AG09309 (cell line): ENCODE measurements at places on chromosomes 11 and 22.
A peak's percentile ranks its signal among the peaks of the same experiment; 100 is the strongest.

DNA sequence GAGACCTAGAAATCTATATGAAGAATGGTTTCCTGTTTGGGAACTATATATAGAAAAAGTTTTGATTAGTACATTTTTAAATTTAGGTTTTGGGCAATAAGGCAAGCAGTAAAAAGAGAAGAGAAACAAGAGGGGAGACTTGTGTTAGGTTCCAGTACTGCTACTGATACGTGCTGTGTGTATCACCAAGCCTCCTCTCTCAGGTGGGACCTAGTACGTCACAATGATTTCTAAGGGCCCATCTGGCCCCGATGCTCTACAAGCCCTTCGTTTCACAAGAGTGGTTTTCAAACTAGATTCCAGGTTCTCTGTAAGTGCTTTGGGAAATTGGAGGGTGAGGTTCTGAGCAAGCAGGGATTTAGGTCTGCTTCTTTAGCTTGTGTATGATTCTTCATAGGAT lies 39.2 kb downstream of the USP35 start:
- no peak for DNase-seq

- no peak for DNase-seq
Measured at GRCh38 chr22:39148727-39149535, 3.5 kb downstream of the CBX7 start.

GRCh38 chr11:45181889-45182550 lies 35.6 kb downstream of the PRDM11 start:
- DNase-seq = no peak

- no peak for DNase-seq
Measured at GRCh38 chr11:33920838-33921613, 29.1 kb upstream of the LMO2 start.

GRCh38 chr22:45376009-45376408 lies 37.4 kb downstream of the SMC1B start:
- DNase-seq = no peak

DNA sequence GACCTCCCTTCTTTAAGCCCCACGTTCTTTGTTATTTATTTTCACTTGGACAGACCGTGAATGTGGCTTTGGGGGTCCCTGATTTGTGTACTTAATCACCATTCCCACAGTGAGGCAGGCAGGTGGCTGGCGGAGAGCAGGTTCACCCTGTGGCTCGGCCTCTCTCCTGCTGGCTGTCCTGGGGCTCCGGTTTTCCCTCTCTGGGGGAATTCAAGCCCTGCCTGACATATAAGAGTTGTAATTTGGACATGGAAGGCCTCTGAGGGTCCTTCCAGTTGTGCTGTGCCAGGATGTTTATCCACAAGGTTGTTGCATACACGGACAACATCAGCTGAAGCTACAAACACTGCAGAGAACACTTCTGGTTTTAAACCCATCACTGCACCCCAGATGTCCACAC lies 824.5 kb downstream of the TBC1D22A start:
- DNase-seq = no peak

DNA sequence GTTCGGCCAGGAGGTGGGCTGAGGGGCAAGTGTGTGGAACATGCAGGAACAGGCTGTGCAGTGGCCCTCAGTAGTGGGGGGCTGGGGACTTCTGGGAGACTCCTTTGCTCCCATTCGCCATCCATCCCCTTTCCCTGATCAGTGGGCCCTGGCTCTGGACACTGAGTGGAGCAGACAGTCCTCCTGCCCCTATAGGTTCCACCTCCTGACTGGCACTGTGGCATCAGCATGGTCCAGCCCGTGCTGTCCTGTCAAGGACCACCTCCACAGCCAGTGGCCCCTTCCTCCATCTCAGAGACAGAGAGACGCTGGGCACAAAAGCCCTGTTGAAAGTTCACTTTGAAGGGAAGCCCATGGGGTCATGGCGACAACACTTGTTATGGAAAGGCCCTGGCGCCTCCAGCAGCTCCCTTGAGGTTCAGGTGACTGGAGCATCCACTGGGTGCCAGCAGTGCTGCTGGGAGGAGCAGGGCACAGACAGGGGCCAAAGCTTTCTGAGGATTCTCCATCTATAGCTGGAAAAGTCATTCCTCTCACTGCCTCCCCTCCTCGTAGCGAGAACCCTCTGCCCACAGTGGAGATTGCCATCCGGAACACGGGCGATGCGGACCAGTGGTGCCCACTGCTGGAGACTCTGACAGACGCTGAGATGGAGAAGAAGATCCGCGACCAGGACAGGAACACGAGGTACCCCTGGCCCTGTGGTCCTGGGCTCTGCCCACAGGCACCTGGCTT lies 5.6 kb downstream of the DERL3 start:
- DNase-seq = no peak

DNA sequence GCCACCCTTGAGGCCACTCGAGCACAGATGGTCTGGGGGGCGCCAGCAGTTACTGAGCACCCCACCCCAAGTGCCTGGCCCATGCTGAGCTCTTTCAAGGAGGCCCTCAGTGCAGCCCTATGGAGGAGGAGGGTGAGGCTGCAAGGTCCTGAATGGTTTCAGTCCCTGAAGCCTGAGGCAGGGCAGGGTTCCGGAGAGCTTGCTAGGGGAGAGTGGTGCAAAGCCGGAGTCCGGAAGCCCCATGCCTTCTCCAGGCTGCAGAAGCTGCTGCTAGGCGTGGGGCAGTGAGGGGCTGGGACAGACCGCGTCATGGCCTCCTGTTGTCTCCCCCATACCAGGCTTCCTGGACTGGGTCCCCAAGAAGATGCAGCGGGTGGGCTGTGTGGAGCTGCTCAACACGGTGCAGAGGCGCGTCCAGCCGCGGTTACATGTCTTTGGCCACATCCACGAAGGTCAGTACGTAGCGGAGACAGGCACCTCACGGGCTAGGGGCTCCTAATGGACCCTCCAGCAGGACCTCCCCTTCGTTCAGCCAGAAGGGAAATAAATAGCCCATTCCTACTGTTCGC lies 90.6 kb downstream of the MPPED1 start:
- no peak for DNase-seq

GRCh38 chr11:62588966-62589637 lies 2.2 kb downstream of the TUT1 start:
- no peak for DNase-seq

DNA sequence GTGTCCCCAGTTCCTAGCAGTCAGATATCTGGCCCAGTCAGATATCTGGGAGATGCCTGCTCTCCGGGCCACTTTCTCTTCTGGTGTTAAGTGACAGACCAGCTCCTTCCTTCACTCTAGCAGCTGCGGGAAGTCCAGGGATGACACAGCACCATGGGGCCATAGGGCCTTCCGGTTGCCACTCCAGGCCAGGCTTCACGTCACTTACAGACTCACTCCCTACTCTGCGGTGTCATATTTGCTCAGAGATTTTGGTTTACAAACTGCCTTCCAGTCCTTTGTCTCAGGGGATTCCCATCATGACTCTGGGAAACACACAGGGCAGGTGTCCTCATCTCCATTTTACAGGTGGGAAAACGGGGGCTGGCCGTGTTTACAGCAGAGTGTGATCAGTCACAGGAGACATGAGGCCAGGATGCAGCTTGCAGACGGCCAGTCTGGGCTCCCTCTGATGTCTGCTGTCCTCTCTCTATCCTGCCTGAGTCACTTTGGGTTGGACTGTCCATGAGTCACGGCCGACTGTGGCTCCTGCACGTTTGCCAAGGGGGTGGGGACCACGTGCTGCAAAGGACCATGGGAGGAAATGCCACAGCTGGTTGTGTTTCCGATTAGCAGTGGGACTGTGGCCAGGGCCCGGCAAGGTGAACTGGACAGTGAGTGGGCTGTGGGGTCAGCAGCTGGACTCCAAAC lies 8.2 kb upstream of the TBC1D22A start:
- DNase-seq = peak; percentile 90

- no peak for DNase-seq
Measured at GRCh38 chr11:75330291-75330690, 21.2 kb downstream of the ARRB1 start.

DNA sequence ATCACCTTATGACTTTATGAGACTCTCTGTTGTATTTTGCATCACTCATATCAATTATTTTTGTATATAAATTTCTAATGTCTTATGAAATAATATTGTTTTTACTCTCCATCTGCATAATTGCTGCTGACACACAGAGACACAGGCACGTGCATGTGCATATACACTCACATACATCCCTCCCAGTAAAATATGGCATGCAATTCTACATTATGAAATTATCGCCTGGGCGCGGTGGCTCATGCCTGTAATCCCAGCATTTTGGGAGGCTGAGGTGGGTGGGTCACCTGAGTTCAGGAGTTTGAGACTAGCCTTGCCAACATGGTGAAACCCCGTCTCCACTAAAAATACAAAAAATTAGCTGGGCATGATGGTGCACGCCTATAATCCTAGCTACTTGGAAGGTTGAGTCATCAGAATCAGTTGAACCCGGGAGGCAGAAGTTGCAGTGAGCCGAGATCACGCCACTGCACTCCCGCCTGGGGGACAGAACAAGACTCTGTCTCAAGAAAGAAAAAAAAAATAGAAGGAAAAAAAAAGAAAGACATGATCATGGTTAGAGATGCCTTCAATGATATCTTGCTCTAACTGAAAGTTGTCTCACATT lies 96.7 kb upstream of the LUZP2 start:
- DNase-seq = no peak

DNA sequence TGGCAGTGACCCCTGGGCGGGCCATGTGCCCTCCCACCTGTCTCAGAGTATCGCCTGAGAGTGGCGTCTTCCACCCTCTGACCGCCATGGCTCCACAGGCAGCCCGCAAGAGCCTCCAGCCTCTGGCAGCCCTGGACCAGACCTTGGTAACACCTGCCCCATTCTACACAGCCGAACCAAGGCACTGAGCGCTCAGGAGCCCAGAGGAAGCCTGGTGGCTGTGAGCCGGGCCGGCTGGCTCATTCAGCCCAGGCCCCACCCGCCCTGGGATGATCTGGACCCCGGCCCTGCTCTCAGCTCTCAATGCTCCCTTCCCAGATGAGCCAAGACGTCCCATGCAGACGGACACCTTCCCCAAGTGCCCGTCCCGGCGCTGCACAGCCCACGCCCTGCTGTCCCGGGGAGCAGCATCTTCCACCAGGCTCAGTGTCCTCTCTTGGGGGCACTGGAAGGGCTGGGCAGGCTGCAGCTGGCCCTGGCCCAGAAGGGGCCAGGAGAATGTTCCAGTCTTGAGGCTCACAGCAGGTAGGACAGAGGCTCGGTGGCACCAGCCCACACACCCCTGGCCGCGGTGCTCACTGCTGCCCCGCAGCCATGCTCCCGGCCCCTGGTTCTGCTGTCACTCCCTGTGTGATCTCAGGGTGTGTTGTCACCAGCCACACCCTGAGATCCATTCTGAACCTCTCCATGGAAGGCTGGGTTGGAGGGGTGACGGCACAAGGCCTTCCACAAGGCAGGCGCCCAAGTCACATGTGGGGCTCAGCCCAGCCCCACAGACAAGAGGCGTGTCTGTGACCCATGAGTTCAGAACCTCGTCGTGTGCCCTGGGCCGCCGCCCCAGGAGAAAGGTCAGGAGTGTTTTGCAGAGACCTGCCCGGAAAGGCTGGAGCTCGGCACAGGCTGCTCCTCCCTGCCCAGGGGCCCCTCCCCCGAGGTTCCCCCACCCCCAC lies 24.2 kb upstream of the PPARA start:
- DNase-seq = no peak

DNA sequence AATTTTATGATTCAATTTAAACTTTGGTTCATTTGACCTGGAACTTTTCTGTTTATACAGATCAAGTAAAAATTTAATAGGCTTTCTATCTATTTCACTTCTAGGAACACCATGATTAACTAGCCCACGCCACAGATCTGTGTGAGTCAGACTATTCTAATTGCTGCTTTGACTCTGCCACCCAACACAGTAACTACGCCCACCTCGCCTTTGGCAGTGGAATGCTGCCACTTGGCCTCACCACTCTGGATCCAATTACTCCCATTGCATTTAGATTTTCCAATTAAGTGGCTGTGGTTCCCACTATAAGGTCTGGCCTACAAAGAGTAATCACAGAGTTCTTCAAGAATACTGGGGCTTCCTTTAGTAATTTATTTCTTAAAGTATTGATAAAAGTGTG lies 46.6 kb upstream of the LIN7C start:
- DNase-seq = no peak

DNA sequence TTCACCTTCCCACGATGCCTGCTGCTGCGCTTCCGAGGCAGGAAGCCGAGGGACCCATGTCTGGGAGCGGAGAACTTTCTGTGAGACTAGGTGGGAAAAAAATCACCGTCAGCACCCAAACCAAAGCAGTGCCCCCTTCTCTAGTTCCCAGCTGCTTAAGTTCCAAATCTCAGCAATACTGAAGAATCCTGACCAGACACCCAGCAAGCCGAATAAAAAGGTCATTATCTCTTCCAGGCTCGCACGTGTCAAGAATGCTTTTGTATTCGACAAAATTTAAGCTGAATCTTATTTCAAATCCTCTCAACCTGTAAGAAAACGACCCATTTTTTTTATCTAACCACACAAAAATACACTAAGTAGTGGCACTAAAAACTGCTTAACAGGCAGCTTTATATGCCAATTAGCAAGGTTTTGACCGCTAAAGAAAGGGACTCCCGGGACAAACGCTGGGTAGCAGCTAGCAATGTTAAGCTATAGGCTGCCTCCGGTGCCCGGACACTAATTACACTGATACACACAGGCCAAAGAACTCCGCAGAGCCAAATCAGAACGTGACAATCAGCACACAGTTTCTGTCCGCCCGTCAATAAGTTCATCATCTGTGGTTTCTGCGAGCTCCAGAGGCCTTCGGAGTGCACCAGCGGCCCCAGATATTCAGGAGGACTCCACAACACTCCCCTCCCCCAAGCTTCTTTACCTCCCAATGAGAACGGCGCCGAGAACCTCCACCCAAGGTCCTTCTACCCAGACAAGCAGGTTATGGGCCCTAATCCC lies 728 bp downstream of the RPL3 start:
- no peak for DNase-seq

DNA sequence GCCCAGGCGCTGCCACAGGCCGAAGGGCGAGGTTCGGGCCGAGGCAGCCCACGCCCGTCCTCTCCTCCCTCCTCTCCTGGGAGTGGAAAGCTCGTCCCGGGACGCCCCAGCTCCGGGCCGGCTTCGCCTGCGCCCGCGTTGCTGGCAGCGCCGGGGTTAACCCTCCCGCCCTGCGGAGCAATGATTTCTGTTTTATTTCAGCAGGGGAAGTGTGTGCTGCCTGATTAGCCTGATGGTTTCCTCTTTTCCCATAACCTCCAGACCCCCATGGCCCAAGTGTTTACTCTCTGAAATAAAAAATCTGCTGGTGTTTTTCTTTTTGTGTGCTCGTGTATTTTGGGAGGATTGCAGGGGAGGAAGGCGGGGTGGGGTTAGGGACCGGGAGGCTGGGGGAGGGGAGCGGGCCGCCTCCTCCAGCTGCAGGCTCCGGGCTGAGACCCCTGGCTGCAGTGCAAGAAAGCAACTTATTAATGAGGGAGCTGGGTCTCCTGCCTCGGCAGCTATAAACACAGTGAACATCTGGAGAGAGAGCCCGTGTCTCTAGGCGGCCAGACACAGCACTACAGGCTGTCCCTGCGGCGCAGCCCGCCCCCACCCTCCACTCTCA lies 38.6 kb downstream of the ETS1 start:
- no peak for DNase-seq

GRCh38 chr22:33088418-33088817 lies 30.2 kb upstream of the SYN3 start:
- DNase-seq = no peak

- DNase-seq = no peak
Measured at GRCh38 chr11:66343176-66343575, 1.7 kb downstream of the BRMS1 start.
